ENCODE measurements at places on chromosomes 7 and 10.

DNA sequence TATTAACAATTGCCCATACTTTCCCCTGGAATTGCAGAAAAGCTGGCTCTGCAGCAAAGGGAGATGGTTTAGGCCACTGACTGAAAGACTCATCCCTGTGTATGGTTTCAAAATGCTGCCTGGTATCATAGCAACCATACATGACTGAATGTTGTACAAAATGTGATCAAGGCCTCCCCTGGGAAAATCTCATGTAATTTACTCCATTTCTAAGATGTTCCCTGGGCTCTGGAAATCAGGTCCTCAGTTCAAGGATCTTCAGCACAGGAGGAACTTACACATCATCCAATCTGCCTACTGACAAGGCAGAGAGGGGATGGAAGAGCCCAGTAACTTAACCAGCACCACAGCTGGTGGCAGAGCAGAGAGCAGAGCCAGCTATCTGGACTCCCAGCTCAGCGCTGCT is 111.8 kb downstream of the JAZF1 start:
- DNase-seq = no peak

DNA sequence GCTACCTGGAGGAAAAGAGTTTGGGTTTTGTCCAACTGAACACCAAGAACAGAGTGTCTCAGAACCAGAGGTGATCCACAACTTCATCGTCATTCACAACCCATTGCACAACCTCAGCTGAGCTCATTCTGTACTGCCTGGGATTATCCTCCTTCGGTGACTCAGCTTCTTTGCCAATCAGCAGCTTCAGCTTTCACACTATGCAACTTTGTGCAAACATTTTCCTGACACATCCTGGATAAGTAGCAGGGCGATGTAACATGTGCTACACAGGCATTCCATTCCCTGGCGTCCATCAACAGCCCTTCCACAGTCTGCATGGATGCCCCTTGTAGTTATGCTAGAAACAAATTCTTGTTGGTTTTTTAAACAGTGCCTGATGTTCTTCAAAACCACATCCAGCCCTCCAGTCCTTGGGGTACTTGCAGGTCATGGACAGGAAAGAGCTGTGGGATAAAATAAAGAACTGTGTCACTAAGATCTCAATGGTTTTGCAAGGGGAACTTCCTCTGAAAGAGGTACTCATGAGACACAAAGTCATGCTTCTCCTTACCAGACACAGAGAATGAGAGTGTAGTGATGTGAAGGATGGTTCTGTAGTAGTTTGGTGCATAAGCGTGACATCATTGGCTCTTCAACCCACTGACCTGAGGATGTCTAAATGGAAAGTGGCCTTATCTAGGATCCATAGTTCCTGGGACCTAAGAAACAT is 478.5 kb downstream of the KIF20B start:
- no peak for DNase-seq

DNA sequence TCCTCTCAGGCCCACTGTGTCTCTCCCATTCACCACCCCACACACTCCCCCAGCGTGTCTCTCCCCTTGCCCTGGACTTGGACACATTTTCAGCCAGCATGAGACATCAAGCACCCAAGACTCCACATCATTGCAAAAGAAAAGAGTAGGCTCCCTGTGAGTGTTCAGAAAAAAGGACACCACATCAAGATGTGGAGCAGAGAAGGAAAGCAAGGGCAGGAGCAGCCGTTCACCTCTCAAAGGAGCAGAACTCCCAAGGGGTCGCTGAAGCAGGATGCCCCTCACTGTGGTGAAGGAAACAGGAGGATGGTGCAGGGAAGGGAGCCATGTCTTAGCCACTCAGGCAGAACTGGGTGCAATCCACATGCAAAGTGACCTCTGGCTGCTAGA is 89.9 kb upstream of the MACROH2A2 start:
- no peak for DNase-seq

DNA sequence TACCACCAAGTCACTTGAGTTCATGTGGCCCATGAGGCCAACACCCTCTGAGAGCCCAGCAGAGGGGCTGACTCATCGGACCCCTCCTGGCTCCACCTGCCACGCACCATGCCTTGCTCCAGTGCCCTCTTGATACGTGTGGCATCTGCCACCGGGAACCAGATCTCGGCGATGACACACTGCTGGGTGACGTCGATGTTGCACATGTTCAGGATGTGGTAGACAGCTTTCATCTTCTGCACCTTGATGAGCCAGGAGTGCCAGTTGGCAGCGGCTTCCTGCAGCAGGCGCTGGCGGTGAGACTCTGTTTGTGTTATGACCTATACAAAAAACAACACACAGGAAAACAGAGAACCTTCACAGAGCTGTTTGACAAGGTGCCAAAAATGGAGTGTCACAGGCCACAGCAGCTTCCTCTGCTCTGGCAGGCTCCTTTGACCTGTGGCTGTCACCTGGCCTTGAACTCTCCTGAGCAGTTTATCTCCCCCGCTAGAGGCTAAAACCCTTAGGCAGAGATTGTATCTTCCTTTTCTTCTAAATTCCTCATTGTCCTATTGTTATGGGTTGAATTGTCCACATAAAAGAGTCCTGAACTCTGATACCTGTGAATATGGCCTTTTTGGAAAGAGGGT is 45.2 kb upstream of the TMEM213 start:
- DNase-seq = no peak

- no peak for DNase-seq
Measured at GRCh38 chr10:103828107-103828506, 27.3 kb downstream of the SH3PXD2A start.

- DNase-seq = peak; percentile 52
Measured at GRCh38 chr10:33661580-33662336, 327.3 kb upstream of the NRP1 start.

DNA sequence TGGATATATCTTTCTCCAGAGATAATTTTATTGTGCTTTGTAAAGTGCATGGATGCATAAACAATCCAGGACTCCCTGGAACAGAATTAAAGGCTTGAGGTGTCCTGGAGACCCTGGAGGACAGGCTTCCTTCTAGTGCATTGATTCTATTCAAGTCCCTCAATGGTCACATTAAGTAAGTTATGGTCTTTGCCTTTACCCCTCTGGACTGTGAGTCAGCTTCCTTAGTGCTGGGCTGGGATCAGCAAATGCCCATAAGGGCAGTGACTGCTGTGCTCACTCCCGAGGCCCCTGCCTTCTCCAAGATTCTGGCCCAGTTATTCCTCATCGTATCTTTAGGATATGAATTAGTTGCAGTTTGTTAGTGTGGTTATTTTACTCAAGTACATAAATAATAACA is 178.7 kb upstream of the PRSS58 start:
- no peak for DNase-seq

DNA sequence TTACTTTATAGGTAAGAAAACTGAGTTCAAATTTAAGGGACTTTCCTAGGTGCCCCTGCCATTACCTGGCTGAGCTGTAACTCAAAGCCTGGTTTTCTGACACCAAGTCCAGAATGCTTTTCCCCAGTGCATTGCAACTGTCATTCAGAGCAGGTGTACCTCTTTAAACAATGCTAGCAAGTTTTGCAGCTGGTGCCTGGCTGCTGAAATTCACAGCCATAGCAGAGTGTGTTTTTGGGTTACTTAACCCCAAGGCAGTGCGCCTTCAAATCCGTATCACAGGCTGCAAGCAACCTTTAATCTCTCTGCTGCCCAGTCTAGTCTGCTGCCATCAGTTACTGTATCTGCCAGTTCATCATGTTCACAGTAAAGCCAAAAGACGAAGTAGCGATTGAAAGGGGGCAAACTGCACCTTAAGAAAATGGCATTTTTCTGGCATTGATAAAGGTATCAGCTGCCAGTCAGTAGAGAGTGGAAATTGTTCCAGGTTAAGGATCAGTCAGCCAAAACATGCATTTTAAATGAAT is 265.4 kb downstream of the CSTF2T start:
- DNase-seq = no peak

GRCh38 chr7:134129856-134130523 is 2.9 kb downstream of the LRGUK start:
- no peak for DNase-seq

- DNase-seq = no peak
Measured at GRCh38 chr10:43027331-43027955, 49.4 kb upstream of the RET start.

GRCh38 chr10:125984865-125985495 is 88.6 kb downstream of the FANK1 start:
- DNase-seq = no peak

- peak; percentile 11 for DNase-seq
Measured at GRCh38 chr10:101879456-101880231, 36.0 kb upstream of the KCNIP2 start.

DNA sequence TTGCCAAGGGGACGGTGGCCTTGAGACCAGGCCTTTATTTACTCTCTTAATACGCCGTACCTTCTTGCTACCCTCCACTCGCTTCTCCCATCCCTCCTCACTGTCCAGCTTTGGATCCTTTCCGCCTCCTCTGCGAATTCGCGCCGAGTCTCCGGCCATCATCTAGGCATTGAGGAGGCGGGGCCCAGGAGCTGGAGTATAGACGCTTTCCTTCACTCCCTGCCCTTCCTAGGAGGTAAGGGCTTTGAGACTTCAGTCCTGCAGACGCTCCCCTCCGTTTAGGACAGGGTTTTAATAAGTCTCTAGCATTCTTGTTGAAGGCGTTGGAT is 538 bp downstream of the TFAM start:
- DNase-seq = no peak

DNA sequence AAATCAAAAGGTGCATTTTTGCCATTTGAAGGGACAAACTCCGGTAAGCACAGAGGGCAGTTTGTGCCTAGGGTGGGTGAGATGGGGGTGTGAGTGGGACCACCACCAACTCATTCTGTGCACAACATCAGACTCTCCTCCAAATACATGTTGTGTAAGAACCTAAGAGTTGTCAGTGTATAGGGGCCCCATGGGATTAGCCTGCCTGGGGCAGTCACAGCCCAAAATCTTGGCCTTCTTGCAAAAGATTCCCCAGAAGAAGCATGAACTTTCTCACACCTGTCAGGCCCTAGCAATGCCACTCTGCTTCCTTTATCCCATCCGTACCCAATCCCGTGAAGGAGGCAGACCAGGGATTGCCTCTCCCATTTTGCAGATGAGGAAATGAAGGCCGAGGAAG is 47.1 kb upstream of the NANOS1 start:
- no peak for DNase-seq

- DNase-seq = no peak
Measured at GRCh38 chr10:43261578-43262396, 5.1 kb downstream of the RASGEF1A start.

DNA sequence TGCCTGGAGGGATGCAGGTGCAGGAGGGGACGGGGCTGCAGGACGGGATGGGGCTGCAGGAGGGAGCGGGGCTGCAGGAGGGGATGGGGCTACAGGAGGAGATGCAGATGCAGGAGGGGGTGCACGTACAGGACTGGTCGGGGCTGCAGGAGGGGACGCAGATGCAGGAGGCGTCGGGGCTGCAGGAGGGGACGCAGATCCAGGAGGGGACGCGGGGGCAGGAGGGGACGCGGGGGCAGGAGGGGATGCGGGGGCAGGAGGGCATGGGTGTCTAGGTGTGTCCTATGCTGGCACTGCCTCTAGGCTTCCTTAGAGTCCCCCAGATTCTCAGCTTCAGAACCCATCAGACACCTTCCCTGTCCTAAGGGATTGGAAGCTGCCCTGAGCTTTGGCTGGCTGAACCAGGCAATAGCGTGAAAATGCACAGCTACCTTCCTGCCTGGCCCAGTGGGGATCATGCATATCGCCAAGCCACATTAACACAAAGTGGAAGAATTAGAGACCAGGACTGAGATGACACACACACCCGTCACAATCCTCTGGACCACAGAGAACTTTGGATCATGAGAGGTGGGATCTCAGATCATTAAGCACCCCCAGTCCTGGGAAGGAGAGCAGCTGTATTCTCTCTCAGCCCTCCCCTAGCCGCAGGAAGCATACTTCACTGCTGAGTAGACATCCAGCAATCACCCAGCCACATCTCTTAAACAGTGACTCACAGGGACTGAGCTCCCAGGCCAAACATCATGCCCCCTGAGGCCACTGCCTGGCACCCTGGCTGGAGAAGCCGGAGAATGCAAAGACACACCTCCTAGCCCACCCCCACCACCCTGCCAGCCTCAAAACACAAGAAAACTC is 67.3 kb downstream of the VWA2 start:
- DNase-seq = no peak

DNA sequence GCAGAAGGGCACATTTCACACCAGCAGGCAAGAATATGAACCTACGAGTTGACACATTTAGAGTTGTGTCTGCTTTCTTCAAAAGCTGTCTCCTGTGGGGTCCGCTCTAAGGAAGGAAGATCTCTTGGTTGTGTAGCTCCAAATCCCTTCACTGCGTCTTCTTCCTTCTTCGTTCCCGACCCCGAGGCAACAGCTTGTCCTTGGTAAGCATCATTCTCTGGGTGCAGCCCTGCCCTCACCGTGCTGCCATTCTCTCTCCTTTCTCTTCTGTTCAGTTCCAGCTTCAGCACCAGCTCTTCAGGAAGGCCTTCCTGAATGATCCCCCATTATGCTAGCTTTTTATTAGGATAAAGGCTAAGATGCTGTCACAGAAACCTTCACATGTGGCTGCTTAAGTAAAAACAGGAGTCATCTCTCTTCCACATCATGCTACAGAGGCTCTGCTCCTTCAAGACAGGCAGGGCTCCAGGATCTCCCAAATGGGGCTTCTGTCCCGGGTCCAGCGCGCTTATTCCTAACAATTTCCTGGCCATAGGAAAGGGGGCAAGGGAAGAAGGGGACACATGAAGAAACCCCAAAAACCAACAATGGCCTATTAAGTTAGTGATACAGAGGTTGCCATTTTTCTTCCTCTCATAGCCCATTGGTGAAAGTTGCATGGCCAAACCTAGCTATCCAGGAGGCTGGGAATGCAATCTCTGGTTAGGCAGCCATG is 52.2 kb upstream of the SHH start:
- no peak for DNase-seq

- DNase-seq = no peak
Measured at GRCh38 chr7:158815083-158815799, 14.1 kb downstream of the ESYT2 start.

DNA sequence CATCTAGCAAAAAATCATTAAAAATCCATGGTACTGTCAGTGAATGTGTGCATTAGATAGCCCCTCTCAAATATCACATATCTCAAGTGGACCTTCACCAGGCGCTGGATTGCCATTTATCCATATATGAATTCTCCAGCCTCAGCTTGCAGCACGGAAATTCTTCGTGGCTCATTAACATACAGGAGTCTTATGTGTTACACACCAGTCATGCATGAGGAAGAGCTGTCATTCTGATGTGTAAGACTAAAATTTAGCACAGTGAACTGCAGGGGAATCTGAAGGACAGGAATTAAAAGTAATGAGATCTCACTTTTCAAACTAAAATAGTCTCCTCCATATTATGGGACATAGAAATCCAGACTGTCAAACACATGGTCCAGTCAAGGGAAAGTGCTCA is 542.4 kb upstream of the DPP6 start:
- no peak for DNase-seq

DNA sequence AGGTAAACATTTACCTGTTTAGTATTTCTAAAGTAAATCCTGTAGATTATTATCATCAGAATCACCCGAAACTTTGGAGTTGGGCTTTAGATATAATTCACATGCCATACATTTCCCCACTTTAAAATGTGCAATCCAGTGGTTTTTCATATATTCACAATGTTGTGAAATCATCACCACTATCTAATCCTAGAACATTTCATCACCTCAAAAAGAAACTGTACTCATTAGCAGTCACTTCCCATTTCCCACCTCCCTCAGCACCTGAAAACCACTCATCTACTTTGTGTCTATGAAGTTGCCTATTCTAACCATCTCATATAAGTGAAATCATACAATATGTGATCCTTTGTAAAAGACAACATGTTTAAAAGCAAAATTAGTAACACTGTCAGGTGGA is 182.6 kb downstream of the FZD1 start:
- no peak for DNase-seq
